ENCODE measurements at places on chromosomes 6 and 20. TPM values are rescaled to one million over a fixed set of nuclear protein-coding genes. Genes with fewer than 3 reads are reported as not detected.
A peak's percentile ranks its signal among the peaks of the same experiment; 100 is the strongest.

BTBD3 gene
- 33.6 TPM for total RNA-seq

PCIF1 gene
- total RNA-seq: 29.3 TPM

ARFGEF3 gene
- total RNA-seq: 17.6 TPM

SLC17A1 gene
- total RNA-seq: 0.63 TPM

CDSN gene
- 0.17 TPM for total RNA-seq

TCP11 gene
- total RNA-seq: not detected

ZSCAN16 gene
- total RNA-seq: 5.8 TPM

SLC24A3 gene
- 19.9 TPM for total RNA-seq

MAP3K5 gene
- total RNA-seq: 15.9 TPM

APCDD1L gene
- 1.1 TPM for total RNA-seq

NTSR1 gene
- 0.40 TPM for total RNA-seq

WFDC8 gene
- not detected for total RNA-seq

POPDC3 gene
- 0.26 TPM for total RNA-seq

- no peak for DNase-seq
Observed at GRCh38 chr6:29619578-29620160, 13.3 kb downstream of the GABBR1 start.

GRCh38 chr20:51402201-51402600 is 140.3 kb downstream of the NFATC2 start:
- peak; percentile 22 for DNase-seq

DNA sequence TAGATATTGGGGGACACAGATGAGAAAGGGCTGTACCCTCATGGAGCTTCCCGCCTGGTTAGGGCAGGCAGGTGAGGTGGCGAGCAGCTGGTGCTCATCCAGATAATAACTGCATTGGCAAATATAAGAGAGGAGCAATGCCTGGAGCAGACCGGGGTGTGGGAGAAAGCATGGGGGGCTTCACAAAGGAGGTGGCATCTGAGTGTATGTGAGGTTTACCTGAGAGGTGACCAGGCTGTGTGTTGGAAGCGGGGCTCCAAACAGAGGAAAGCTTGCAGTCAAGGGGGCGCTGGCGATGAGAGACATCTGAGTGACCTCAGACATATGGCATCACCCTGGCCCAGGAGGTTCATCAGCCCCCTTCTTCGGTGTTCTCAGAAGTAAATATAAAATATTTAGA is 72.1 kb upstream of the PMEPA1 start:
- no peak for DNase-seq

- DNase-seq: no peak
Observed at GRCh38 chr6:41605649-41606048, 32.6 kb upstream of the MDFI start.

DNA sequence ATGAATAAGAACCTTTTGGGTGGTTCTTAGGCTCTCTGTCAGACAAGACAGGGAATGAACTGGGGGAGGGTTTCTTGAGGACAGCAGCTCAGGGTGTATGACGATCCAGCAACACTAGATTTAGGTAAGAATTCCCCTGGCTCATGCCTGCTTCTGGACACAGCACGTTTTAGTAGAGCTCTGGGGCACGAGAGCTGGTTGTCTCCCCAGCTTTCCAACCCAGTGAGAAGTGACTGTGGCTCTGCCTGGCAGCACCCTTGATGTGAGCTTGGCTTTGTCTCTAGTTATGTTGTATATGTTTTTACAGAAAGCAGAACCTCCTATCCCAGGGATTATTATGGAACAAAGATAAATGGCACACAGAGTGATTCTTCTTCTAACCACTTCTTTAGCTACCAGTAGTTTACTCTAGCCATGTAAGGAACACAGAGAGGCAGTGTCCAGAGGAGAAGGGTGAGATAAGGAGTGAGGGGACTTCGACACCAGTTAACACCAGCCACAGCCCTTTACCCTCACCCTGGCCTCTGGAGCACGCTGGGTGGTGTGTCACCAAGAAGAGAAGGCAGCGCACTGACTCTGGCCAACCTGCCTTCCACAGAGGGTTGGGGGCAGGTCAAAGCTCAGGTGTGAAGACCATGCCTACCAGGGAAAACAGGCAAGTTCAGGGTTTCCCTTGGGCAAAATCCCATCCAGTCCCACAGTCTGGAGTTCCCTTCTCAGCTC is 3.9 kb downstream of the APOBEC2 start:
- DNase-seq: no peak

DNA sequence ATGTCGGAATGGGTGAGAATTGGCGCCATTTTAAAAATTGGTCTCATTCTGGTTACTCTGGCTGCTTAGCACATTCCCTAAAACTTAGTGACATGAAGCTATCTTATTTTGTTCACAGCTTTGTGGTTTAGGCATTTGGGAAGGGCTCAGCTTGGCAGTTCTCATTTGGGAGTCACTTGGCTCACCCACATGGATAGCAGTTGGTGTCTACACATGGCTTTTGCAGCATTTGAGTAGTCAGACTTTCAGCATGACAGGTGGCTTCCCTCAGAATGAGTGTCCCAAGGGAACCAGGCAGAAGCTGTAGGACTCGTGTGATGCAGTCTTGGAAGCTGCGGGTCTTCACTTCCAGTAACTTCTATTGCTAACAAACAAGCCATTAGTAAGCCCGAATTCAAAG is 64.6 kb downstream of the UST start:
- no peak for DNase-seq

GRCh38 chr6:136150961-136151360 is 99.2 kb downstream of the MTFR2 start:
- DNase-seq: no peak

DNA sequence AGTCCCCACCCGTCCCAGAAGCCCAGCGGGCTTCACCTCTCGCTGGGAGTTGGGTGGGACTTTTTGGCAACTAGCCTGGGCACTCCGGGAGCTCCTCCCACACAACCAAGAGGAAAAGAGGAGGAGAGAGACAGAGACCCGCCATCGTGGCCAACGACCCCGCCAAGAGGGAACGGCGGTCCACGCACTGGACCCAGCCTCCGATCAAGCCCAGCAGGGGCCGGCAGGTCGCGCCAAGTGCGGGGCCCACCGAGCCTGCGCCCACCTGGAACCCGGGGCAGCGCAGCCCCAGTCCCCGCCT is 3.0 kb upstream of the TMEM14C start:
- no peak for DNase-seq

GRCh38 chr6:42079941-42080464 is 29.7 kb downstream of the TAF8 start:
- DNase-seq: no peak

DNA sequence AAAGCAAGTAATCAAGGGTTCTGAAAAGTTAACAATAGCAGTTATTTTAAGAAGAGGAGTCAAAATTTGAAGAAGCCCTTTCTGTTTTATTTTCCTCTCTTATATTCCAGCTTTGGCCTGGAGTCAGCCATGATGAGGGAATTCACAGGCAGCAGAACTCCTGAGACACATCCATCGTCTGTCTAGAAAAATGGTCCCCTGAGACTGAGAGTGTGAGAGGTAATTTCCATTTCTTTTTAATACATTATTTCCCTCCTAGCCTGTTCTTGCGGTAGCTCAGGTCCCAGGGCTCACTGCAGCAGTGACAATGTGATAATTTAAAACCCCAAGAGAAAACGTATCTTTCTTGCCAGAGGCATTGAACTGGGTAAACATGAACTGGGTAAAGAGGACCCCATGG is 296.0 kb downstream of the SMOC2 start:
- DNase-seq: no peak

GRCh38 chr6:33723371-33724085 is 12.0 kb upstream of the UQCC2 start:
- no peak for DNase-seq

- no peak for DNase-seq
Observed at GRCh38 chr20:56565511-56565910, 32.5 kb downstream of the FAM209B start.

GRCh38 chr20:53918949-53919361 is 151.4 kb downstream of the BCAS1 start:
- DNase-seq: no peak

- no peak for DNase-seq
Observed at GRCh38 chr6:120230008-120230407, 880.4 kb upstream of the MAN1A1 start.

GRCh38 chr6:167968091-167968490 is 29.4 kb upstream of the KIF25 start:
- DNase-seq: no peak

- DNase-seq: no peak
Observed at GRCh38 chr6:147900247-147900830, 391.8 kb downstream of the SAMD5 start.

DNA sequence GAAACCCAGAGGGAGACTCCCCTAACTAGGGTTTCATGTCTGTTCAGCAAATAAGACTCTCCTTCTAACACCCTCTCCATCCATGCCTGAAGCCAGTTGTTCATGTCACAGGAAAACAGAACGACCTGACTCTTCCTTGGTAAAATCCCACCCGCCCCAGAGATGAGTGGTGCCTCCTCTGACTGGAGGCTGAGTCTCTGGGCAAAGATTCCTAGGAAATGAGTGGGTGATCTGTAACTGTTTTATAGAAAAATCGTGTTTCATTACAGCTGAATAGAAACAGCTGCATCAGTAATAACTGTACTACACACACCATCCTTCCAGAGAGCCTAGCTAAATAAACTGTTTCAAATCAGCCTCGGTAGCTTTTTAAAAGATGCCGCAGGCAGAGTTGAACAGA is 37.4 kb upstream of the MRPS10 start:
- no peak for DNase-seq

All from mucosa of gallbladder (tissue), 1 donor.